ENCODE measurements at places on chromosomes 4 and X. TPM values are rescaled to one million over a fixed set of nuclear protein-coding genes. Genes with fewer than 3 reads are reported as not detected.

Gene RAB9B
- polyA plus RNA-seq, result 2.3 TPM

Gene TMEM156
- 3.0 TPM for polyA plus RNA-seq

Gene PHOX2B
- not detected for polyA plus RNA-seq

DNA sequence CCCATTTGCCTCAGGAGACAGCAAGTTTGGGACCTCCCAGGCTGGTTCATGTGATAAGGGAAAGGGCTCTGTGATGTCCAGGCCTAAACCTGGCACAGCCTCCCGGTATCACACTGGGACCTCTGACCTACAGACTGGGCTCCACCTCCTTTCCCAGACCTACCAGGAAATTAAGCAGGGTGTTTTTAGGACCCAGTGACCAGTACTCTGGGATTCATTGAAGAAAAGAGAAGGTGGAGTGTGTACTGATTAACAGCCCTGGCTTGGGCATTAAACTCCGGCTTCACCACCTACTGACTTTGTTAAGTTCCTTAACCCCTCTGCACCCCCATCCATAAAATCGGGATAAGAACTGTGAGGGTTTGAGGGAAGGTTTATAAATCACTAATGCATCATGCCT lies 28.6 kb downstream of the ASB9 start:
- DNase-seq, result no peak

- DNase-seq, result no peak
Observed at GRCh38 chrX:153761863-153762262, 2.2 kb upstream of the PLXNB3 start.

DNA sequence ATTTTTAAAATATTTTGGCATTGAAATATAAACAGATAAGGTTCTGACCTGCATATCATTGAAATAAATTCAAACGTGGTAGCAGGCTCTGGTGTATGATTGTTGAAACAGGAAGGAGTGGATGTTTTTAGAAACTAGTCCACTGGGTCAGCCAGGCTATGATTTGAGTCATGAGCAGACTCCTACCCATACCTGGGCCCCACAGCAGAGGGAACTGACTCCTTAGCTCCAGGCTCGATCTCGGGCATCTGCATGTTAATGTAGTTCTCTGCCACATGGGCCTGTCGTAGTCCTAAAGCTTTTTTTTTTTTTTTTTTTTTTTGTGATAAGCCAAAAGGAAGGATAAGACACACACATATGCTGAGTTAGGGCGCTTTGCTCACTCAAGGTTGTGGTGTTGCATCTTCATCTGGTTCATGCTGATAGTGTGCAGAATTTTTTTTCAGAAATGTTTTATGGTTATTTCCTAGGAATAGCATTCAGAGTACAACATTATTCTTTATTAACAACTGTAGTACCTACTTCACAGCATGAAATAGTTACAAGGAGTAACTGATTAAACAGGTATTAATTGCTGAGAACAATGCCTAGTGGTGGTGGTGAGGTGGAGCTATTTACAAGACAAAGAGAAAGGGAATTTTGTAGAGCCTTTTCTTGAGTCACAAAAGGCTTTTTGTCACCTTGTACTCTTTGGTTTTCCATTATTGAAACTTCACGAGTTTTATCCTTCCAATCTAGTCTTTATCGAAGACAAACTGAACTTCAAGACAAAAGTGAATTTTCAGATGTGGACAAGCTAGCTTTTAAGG lies 27.3 kb downstream of the OFD1 start:
- no peak for DNase-seq

DNA sequence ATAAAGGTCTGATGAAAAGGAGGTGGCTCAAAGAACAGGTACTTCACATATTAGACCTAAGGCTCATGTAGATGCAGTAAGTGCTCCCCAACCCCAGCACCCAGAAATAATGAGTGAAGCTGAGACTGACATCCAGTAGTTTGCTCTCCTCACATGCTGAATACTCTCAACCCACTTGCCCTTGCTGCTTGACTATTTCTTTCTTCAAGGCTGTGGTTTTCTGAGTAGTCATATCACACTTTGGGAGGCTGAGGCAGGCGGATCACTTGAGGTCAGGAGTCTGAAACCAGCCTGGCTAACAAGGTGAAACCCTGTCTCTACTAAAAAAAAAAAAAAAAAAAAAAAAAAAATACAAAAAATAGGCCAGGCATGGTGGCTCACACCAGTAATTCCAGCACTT lies 51.5 kb upstream of the PRPS1 start:
- no peak for DNase-seq

Measured in renal cortex interstitium (tissue), 15 donors.